ENCODE measurements at places on chromosomes 13 and 19.

GRCh38 chr19:3359015-3359918 is 7.1 kb upstream of the NFIC start:
- peak; percentile 65 for DNase-seq

GRCh38 chr13:100544866-100545683 is 43.5 kb downstream of the GGACT start:
- DNase-seq, result no peak

DNA sequence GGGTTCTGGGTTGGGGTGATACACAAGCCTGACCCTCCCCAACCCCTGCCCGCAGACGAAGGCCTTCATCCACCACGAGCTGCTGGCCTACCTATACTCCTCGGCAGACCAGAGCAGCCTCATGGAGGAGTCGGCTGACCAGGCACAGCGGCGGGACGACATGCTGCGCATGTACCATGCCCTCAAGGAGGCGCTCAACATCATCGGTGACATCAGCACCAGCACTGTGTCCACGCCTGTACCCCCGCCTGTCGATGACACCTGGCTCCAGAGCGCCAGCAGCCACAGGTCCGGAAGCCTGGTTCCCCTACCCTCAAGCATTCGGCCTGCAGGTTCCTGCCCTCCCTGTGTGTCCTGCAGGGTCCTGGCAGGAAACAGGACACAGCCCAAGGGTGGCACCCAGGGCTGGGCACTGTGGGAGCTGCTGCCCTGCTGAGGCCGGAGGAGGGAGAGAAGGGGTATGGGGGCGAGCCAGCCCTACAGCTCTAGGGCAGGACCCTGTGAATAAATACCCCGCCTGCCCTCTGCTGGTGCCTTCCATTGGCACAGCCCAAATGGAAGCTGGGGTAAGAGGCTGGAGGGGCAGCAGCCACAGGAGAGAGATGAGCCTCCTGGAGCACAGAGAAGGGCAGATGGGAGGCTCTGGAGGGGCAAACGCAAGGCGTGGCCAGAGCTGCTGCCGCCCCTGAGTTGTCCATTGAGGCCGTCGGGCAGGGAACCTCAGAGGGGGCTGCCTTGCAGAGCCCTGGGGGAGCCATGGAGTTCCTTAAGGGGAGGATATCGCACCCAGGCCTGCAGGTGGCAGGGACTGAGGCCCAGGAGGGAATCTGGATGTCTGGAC is 6.8 kb downstream of the TMED1 start:
- DNase-seq, result no peak

DNA sequence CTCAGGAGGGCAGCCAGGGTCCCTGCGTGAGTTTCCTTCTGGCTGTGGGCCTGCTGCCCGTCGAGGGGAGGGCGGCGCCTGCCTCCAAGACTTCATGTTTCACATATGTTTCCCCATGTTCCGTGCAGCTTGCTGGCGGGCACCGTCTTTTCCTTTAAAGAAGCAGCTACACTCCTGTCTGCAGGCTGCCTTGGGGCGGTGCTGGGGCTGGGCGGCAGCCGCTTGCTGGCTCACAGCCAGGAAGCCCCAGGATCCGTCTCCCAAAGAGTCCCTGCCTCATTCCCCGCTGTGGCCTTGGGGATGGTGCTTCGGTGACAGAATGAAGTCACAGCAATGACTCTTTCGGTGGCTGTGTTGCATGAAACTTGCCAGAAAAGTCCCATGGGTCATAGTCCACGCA is 24.9 kb downstream of the PIAS4 start:
- DNase-seq, result no peak

DNA sequence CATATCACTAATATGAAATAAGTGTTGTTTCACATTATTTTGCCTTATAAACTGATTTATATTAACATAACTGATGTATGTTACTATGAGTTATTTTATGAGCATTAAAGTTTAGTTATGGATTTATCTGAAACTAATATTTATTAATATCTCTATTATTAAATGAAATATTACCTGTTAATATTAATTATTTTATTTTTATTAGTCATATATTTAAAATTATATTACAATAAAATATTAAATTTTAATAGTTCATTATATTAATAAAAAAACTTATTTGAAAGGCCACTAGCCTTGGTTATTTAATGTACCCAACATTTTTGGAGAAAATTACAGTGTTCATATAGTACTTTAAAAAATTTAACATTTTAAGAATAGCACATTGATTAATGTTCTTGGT is 1643.4 kb upstream of the MIR17HG start:
- no peak for DNase-seq

DNA sequence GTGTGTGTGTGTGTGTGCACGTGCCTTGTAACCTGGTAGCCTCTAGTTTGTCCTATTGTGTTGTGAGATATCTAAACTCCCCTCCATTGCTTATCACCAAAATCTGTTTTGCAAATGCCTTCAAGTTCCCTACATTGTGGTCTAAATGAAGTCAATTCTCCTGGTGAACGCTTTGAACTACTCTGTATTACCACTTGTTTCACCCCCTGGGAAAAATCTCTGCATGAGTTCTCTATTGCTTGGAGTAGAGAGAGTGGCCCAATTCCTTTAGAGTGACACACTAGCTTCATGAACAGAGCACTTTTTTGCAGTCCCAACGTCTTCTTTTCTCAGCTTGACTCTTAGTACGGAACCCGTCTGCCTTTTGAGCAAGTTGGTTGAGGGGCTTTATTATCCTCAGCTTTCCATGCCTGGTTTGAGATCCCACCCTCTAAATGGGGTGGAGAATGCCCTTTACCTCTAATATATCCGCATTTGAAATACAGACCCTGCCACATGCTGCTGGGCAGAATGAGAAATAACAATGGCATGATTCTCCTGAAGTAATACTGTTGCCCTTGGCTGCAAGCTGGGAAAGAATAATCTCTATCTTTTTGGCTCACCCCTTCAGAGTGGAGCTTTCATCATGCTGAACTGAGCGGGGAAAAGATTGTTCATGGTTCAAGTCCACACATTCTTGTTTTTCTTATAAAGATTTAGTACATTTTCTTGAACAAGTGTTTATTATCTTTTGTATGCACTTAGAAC is 2545.3 kb downstream of the PCDH9 start:
- no peak for DNase-seq

DNA sequence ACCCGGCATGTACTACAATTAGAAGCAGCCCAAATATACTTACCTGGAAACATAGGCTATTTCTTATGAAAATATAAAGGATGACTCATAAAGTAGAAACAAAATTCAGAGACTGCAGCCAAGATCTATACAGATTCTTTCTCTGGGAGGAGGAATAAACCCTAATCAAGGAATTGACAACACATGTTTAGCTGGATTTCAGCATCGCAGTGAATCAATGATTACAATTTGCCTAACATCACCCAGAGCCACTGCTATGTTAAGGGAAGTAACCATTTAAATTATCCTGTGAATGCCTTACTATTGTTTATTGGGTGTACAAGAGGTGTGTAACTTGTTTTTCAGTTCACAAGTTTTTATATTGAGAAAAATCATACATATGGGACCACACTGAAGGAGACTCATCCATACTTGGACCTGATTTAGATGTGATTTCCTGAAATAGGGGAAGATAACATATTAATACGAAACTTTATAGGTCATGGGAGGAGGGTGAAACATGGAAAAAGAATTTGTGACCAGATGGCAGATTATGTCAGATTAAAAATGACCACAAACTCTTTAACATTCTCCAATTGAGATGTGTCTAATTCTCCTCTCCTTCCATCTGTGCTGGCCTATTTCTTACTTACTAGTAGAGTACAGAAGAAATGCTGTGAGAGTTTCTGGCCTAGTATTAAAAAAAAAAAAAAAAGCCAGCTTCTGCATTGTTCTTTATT is 1168.4 kb downstream of the SLITRK1 start:
- no peak for DNase-seq

GRCh38 chr13:77584106-77584505 is 48.6 kb downstream of the SCEL start:
- DNase-seq, result no peak

DNA sequence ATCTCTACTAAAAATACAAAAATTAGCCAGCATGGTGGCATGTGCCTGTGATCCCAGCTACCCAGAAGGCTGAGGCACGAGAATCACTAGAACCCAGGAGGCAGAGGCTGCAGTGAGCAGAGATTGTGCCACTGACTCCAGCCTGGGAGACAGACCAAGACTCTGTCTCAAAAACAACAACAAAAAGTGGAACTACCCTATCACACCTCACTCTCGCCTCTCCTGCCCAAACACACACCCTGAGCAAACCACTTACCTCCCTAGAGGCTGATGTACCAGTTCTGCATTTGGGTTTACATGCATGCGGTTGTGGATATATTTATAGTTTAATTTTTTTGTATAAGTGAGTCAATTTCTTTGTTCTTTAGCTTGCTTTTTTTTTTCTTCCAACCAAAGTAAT is 7.7 kb upstream of the PTOV1 start:
- DNase-seq, result no peak
